ENCODE measurements at places on chromosomes 5 and 9.

- peak; percentile 75 for DNase-seq
These were observed 13.4 kb upstream of the TNIP1 start for GRCh38 chr5:151094030-151094851.

DNA sequence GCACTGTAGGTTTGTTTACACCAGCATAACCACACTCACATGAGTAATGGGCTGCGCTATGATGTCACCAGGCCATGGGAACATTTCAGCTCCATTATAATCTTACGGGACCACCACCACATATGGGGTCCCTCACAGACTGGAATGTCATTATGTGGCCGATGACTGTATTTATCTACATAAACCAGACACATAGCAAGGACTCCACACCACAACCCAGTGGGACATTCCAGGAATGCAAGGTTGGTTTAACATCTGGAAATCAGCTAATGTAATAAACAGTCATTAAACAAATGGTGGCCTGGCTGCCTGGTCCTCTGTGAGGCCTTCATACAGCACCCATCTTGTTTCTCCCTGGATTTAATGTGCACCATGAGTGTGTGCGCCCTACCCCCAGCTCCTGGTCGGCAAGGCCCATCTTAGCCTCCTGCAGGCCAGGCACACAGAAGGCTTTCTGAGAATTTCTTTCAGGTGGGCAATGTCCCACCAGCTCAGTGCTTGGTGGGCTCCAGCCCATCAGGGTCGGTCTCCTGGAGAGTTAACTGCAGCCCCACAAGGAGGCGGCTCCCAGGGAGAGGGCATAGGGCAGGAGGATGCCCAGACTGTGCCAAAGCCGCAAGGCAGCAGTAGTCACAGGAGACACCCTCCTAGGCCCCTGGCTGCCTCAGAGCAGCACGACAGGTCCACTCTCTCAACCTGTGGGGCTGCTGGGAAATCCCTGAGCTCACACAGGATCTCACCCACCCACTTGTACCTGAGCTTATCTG lies 35.9 kb upstream of the SARDH start:
- DNase-seq: no peak

GRCh38 chr5:12100542-12100941 lies 196.3 kb upstream of the CTNND2 start:
- DNase-seq: no peak

DNA sequence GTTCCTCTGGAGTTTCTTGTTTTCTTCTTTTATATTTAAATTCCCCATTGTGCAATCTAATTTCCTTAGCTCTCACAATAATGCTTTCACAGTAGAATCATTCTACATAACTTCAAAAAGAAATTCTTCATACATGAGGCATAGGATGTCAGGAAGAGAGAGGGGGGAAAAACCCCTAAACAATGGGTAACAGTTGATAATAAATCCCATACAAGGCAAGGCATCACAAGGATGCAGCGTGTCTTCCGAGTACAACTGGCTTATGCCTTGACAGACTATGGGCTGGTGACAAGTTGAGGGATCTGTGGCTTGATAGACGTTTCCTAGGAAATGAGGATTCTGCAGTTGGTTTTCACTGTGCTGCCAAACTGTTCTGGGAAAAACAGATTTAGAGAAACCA lies 247.4 kb downstream of the ARL15 start:
- DNase-seq: no peak

DNA sequence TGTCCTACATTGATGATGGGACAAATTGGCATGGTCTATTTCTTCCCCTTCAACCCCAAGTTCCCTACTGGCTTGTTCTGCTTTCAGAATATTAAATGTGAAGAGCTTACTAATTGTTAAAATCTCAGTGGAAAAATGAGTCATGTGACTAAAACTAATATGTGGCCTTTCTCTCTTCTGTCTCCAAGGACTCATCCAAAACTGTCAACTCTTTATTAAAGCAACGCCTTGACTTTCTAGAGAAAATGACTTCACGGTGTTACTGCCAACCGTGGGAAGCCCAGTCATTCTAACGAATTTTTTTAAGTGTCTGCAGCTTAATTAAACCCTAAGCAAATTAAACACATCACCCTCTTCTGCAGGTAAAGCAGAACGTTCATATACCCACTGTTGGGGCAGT lies 431.6 kb downstream of the DTWD2 start:
- no peak for DNase-seq

DNA sequence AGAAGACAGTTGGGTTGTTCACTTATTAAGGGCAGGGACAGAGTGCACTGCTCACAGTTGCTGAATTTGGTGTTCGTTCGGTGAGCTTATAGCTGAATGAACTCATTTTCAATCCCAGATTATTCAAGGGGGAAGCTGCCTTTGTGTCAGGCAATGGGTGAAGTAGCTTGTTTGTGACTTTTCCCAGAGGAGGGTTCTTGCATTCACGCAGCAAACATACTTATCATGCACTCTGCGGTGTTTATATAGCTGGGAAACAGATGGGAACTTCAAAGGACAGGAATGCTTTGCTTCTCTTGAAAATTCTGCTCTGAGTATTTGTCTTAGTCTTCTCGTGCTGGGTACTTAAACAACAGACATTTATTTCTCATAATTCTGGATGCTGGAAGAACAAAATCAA lies 64.7 kb upstream of the ABCA1 start:
- no peak for DNase-seq

GRCh38 chr5:10649666-10650380 lies 86.0 kb downstream of the ANKRD33B start:
- DNase-seq: no peak

GRCh38 chr9:20137425-20137824 lies 348.6 kb upstream of the SLC24A2 start:
- DNase-seq: no peak

GRCh38 chr9:129136446-129137035 lies 25.3 kb downstream of the PTPA start:
- no peak for DNase-seq

DNA sequence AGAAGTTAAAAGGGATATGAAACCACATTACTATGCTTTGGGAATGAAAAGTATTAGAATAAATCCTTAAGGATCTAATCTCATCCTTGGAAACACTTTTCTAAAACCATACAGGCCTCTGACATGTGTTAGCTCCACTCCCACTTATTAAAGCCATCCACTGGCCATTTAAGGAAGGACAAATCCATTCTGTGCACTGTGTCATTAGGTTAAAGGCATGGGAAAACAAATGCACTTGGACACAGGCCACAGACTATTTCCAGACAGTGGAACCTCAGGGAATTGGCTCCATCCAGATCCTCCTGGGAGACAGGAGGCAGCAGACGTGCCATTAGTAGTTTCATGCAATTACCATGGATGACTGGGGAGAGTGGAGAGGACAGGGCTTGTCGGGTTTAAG lies 454.9 kb downstream of the ENC1 start:
- DNase-seq: no peak

- DNase-seq: no peak
These were observed 132.0 kb downstream of the PIK3R1 start for GRCh38 chr5:68347536-68347935.

DNA sequence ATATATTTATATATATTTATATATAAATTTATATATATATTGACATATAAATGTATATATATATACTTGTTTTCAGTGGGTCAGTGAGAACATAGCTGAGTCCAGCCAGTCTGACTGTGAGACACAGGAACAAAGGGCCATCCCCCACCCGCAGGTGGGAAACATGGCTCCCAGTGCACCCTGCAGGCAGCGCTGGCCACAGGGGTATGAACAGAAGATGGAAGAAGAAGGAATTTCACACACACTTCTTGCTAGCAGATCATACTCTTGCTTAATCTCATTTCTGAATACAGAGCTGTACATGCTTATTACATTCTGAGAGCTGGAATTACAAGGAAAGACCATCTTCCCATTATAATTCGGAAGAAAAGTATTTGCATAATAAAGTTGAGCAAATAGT lies 595.4 kb downstream of the IRX1 start:
- no peak for DNase-seq

- no peak for DNase-seq
These were observed 900.0 kb upstream of the CDH10 start for GRCh38 chr5:25544652-25545249.

- DNase-seq: no peak
These were observed 8.9 kb downstream of the DAB2IP start for GRCh38 chr9:121660367-121660766.

- DNase-seq: no peak
These were observed 241.4 kb downstream of the MARCHF11 start for GRCh38 chr5:15938186-15938585.

GRCh38 chr5:154755361-154756008 lies at the start of gene LARP1:
TSS of gene LARP1 (plus strand) at chr5:154755377. CDS start at chr5:154755758, 381 bp downstream.
- peak; percentile 7 for DNase-seq

DNA sequence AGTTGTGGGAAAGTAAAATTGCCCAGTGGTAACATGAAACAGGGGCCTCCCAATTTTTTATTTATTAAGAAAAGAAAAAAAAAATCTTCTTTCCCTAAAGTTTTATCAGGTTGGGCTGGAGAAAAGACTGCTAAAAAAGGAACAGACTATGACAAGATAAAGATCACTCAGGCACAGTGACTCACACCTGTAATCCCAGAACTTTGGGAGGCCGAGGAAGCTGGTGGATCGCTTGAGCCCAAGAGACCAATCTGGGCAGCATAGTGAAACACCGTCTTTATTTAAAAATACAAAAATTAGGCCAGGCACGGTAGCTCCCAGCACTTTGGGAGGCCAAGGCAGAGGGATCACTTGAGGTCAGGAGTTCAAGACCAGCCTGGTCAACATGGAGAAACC lies 312.5 kb downstream of the CETN3 start:
- no peak for DNase-seq

- no peak for DNase-seq
These were observed 58.5 kb downstream of the ATP10B start for GRCh38 chr5:160793530-160793899.

GRCh38 chr5:59099270-59099994 lies 516.6 kb downstream of the RAB3C start:
- peak; percentile 73 for DNase-seq
